ENCODE measurements at places on chromosomes 6 and 20. TPM values are rescaled to one million over a fixed set of nuclear protein-coding genes. Genes with fewer than 3 reads are reported as not detected.

ZSCAN23 gene
- total RNA-seq, result 7.4 TPM

DEFB124 gene
- total RNA-seq, result not detected

FABP7 gene
- not detected for total RNA-seq

CCN2 gene
- 176 TPM for total RNA-seq

NTSR1 gene
- 1.9 TPM for total RNA-seq

MICA gene
- total RNA-seq, result 207 TPM

PKHD1 gene
- total RNA-seq, result not detected

ZDHHC14 gene
- total RNA-seq, result 2.1 TPM

TFAP2B gene
- not detected for total RNA-seq

PLG gene
- not detected for total RNA-seq

SLC17A3 gene
- not detected for total RNA-seq

NINL gene
- total RNA-seq, result 9.5 TPM

MUCL3 gene
- not detected for total RNA-seq

PREX1 gene
- total RNA-seq, result 2.1 TPM

HTR1E gene
- total RNA-seq, result not detected

DNMT3B gene
- total RNA-seq, result 1.5 TPM

CNR1 gene
- total RNA-seq, result not detected

ARFGEF2 gene
- total RNA-seq, result 56.7 TPM

THBS2 gene
- total RNA-seq, result 1,449 TPM

SLC24A3 gene
- total RNA-seq, result 6.5 TPM

OR10C1 gene
- total RNA-seq, result not detected

WFDC12 gene
- not detected for total RNA-seq

PRSS16 gene
- total RNA-seq, result 0.18 TPM

WFDC5 gene
- total RNA-seq, result not detected

HUS1B gene
- total RNA-seq, result 1.7 TPM

SUMO4 gene
- 2.1 TPM for total RNA-seq

MAPK13 gene
- 16.4 TPM for total RNA-seq

ZSWIM1 gene
- total RNA-seq, result 2.7 TPM

TRIM15 gene
- not detected for total RNA-seq

SNHG17 gene
- 3.0 TPM for total RNA-seq

IL17A gene
- not detected for total RNA-seq

VSTM2L gene
- 1.8 TPM for total RNA-seq

RNF39 gene
- total RNA-seq, result not detected

SYNGAP1 gene
- 10.1 TPM for total RNA-seq

ANGPT4 gene
- total RNA-seq, result not detected

CNBD2 gene
- 1.2 TPM for total RNA-seq

HLA-DQA2 gene
- total RNA-seq, result not detected

OR2B6 gene
- not detected for total RNA-seq

TAAR6 gene
- total RNA-seq, result not detected

TRDN gene
- not detected for total RNA-seq

EIF6 gene
- total RNA-seq, result 107 TPM

TFAP2A gene
- not detected for total RNA-seq

OR12D3 gene
- total RNA-seq, result not detected

EMILIN3 gene
- not detected for total RNA-seq

TXLNB gene
- total RNA-seq, result 0.05 TPM

PRELID3B gene
- 65.9 TPM for total RNA-seq

CLPSL1 gene
- total RNA-seq, result not detected

Data from smooth muscle cell of the umbilical artery (primary cell).